ENCODE measurements at places on chromosomes 5 and 9.

DNA sequence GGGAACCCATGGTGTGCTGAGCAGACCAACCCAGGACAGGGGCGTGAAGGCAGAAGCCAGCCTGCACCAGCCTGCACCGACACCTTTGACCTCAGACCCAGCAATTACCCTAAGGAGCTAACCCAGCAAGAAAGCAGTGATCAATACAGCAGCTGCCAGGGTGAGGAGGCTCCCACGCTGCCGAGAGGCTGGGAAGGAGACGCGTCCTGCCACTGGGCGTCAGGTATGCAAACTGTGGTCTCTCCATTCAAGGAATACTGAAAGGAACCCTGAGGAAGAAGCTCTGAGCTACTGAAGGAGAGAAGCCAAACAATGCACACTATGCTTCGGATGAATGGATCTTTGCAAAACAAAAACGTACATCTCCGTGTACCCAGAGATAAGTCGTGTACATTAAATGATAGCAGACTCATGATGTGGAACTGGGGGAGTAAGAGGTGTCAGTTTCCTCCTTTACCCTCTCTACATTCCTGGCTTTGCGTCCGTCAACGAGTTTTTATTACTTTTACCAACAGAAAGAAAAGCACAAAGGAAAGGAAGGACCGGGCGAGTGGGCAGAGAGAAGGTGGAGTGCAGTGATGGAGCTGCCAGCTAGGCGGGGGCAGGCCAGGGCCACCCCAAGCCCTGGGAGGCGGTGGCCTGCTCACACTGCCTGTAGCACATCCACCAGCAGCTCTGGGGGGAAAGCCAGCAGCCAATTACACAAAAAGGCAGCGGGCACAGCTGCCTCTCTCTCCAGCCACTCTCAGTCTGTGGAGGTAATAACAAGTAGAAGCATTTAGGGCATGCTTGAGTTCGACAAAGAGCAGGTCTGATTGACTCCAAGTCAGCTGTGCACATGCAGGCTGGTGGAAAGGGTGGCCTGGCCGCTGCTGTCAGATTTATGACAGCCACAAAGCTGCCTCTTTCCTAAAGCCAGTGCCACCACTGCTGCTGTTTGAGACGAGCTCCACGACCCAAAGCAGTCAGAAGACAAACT, 29.3 kb downstream of the RASGEF1C start:
- no peak for DNase-seq

- no peak for DNase-seq
Observed at GRCh38 chr5:87195104-87195591, 72.5 kb upstream of the RASA1 start.

DNA sequence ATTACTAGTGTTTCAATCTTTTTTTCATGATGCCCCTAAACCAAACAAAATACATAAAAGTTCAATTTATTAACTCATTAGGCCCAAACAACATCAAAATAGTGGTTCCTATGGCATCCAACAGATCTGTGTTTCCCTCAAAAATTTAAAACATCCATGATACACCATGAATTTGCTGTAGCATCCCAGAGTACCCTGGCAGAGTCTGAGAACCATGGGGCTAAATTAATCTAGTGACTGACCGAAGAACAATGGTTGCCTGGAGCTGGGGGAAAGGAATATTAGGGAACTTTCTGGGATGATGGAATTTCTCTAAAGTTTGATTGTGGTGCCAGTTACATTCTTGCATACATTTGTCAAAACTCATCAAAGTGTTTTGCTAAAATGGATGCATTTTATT, 79.5 kb upstream of the TRIO start:
- DNase-seq = no peak

DNA sequence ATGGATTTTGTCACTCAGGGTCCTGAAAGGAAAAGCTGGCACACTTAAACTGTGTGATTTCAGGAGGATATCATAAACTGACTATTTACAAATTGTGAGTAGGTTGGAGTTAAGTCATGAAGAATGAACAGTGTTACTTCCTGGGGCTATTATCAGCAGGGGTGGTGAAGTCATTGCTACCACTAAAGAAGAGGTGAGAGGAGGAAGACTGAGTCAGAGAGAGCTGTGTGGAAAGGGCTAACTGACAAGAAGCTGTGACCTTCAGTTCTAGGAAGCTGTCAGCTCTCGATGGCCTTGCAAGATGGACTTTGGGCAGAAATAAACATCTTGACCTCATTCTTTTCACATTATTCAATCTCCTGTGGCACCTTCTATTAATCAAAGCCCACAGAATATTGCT, 72.3 kb upstream of the STARD4 start:
- peak; percentile 1 for DNase-seq

DNA sequence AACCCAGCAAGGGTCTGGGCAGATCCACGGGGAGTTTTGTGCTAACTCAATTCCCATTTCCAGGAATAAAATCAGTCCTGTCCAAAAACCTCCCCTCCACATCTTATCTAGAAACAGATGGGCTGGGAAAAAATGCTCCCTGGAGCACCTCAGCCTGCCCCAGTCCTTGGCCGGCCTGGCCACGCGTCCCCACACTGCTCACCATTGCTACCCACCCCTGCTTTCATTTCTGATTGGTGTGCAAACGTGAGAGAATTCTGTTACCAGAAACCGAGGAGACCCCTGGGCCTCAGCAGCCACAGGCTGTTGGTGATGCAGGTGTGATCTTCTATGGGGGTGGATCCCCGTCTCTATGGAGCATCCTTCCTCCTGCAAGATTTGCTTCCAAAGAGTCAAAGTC, 38.0 kb upstream of the OLFM1 start:
- DNase-seq = no peak

DNA sequence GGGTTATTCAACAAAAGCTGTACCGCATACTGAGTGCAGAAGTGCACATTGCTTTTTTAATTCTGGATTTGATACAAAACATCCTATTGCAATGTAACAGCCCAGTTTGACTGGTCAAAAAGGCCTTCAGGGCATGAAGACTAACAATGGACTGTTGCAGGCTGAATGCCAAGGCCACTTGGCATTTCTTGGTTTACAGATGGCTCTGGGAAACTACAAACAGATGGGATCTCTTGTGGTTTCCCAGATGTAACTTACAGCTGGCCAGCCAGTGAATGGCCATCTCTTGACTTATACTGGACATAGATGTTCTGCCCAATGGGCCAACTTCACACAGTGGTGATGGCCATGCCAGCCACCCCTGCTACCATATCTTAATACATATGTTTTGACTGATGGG, 36.8 kb downstream of the UGT3A2 start:
- DNase-seq = no peak

Measured in CD4-positive, alpha-beta T cell treated with Interleukin-12 subunit alpha and Interleukin-12 subunit beta, for 1 hour (primary cell).